SIG-M5 (cell line): ENCODE measurements at places on chromosomes 2 and 18.

DNA sequence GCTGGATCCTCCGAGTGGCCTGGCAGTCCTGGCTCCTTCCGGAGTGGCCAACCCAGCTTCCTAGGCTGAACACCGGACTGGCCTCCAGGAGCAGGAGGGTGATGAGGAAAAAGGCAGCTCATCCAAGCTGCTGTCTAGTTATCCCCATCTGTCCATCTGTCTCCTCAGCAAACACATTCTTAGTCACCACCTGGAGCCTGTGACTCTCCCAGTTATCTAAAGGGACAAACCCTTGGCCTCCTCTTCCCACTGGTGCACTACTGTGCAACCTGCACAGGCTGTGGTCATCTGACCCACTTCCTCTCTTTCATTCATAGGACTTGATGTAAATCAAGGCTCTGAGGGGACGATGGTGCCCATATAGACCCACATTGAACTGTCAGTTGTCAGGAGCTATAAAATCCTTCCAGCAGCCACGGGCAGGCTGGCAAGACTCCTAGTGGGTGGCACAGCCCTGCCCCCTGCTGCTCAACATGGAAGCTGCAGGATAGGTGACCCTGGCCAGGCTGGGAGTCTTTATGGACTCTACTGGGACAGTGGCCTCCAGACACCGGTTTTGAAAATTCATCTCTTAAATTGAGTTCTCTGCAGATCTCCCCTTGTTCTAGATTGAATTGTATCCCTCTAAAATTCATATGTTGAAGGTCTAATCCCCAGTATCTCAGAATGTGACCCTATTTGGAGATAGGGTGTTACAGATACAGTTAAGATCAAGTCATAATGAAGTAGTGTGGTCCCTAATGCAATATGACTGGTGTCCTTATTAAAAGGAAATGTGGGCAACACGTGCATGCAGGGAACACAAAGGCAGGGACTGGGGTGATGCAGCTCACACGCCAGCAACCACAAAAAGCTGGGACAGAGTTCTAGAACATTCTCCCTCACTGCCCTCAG is 29.3 kb upstream of the DUSP2 start:
- no peak for DNase-seq

DNA sequence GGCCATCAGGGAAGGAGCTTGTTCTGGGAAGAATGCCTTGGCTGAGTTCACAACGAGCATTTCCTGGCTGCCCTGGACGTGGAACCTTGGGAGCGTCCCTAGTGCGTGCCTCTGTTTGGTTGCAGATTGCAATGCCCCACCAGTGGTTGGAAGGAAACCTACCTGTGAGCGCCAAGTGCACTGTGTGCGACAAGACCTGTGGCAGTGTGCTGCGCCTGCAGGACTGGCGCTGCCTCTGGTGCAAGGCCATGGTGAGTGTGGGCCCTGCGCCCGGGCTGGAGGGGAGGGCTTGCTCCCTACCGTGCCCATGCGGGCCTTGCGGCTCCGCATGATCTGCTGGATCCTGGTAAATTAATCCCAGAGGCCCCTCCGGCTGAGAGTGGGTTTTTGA is 81.9 kb downstream of the DGKD start:
- no peak for DNase-seq

GRCh38 chr2:425243-425642 is 137.4 kb upstream of the ALKAL2 start:
- DNase-seq, result no peak

- no peak for DNase-seq
These were observed 50.4 kb downstream of the AP1S3 start for GRCh38 chr2:223786943-223787342.

DNA sequence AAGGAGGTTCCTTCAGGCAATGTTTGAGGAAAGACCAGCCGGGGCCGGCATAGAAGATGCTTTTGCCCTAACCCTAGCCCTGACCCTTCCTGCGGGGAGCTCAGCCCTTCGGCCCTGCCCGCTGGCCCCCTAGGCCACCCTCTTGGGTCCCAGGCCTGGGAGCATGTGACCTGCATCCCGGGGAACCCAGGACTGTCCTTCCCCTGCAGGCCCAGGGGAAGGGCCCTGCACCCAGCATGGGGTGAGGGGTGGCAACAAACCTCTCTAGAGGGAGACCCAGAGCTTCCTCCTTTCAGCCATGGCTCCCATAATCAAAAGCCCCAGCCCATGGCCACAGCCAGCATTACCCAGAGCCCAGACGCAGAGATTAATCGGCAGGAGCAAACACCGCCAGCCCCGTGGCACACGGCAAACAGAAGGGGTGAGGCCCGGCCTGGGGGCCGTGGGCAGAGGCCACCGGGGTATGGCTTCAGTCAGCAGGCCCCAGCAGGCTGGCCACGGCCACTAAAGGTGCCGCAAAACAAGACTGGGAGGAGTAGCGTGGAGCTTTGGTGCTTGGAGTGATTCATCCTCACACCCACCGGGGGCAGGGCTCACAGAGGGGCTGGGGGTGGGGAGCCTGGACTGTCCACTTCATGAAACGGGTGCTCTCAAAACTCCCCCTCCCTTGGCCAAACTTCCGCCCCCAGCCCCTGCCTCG is 61.6 kb upstream of the HPCAL1 start:
- no peak for DNase-seq

GRCh38 chr18:34857320-34857719 is 147.2 kb downstream of the DTNA start:
- DNase-seq, result no peak

DNA sequence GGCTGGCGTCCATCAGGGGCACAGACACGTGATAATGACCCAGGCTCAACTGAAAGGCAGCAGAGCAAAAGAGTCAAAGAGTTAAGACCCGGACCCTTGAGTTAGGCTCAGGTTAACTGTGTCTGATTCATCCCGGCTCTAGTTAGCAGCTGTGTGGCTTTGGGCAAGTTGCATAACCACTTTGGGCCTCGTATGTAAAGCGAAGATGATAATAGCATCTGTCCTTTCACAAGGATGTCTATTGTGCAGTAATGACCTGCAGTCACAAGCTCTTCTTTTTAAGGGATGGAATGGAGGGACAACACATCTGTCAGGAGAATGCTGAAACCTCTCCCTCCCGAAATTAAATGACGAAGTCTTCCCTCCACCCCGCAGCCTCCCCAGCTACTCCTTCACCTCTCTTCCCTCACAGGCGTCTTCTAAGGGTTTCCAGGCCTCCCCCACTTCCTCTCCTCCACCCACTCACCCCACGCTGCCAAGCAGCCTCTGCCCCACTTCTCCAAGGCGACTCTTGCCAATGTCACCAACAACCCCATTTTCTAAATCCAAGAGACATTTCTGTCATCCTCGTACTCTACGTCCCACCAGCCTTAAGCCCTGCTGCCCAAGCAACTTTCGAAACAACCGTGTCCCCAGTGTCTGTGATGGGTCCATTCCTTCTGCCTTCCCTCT is 135.1 kb upstream of the ID2 start:
- DNase-seq, result no peak

- DNase-seq, result no peak
These were observed 71.9 kb upstream of the NFU1 start for GRCh38 chr2:69509011-69509749.
